ENCODE measurements at places on chromosomes 3 and 15.

- no peak for DNase-seq
These were observed 964 bp downstream of the SLC25A20 start for GRCh38 chr3:48897460-48898376.

- DNase-seq = no peak
These were observed 14.6 kb downstream of the TRAIP start for GRCh38 chr3:49841806-49842205.

DNA sequence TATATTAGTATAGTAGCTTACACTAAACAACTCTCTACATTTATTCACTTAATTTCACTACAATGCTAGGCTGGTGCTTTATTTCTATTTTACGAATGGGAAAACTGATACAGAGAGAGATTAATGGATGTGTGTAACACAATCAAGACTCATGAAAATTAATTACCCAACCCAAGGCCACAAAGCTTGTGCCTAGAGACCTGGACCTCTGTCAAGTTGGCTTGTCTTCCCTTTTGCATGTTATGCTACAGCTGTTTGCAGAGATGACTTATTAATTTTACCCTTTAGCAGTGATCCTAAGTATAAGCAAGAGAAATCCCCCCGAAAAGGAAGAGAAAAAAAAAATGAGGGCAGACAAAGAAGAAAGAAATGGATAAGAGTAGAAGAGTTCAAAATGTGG is 162.5 kb downstream of the C3orf38 start:
- DNase-seq = no peak

DNA sequence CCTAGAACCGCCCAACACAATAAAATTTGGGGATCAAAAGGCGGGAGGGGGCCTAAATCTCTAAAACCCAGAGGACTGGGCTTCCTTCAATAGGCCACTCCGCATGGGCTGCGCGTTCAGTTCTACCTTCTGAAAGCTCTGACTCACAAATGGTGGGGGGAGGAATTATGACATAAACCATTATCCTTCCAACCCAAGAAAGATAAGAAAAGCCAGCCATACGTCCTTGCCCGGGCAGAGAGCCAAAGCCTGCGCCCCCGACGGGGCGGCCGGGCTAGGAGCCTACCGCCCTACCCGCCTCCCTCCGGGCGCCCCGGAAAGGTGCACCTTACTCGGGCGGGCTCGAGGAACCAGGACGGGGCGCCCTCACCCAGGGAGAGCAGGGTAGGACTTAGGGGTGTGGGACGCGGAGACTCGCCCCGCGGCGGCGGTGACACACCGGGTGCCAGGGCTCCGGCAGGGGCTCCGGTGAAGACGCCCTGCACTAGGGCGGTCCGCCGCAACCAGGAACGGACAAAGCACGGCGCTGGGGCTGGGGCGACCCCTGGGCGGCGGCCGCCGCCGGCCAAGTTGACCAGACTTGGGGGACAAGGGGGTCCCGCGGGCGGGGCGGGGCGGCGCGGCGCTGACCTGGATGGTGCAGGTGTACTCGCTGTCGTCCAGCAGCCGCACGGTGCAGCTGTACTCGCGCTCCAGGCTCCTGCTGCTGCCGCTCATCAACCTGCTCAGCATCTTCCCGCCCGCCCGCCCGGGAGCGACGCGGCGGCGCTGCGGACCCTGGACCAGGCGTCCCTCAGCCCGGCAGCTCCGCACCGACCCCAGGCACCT is 534 bp downstream of the FRMD5 start:
- DNase-seq = no peak

DNA sequence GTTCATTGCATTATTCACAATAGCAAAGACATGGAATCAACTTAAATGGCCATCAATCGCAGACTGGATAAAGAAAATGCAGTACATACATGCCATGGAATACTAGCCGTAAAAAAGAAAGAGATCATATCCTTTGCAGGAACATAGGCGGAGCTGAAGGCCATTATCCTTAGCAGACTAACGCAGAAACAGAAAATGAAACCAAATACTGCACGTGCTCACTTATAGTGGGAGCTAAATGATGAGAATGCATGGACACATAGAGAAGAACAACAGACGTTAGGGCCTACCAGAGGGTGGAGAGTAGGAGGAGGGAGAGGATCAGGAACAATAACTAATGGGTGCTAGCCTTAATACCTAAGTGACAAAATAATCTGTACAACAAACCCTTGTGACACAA is 57.9 kb downstream of the RASA2 start:
- DNase-seq = no peak

DNA sequence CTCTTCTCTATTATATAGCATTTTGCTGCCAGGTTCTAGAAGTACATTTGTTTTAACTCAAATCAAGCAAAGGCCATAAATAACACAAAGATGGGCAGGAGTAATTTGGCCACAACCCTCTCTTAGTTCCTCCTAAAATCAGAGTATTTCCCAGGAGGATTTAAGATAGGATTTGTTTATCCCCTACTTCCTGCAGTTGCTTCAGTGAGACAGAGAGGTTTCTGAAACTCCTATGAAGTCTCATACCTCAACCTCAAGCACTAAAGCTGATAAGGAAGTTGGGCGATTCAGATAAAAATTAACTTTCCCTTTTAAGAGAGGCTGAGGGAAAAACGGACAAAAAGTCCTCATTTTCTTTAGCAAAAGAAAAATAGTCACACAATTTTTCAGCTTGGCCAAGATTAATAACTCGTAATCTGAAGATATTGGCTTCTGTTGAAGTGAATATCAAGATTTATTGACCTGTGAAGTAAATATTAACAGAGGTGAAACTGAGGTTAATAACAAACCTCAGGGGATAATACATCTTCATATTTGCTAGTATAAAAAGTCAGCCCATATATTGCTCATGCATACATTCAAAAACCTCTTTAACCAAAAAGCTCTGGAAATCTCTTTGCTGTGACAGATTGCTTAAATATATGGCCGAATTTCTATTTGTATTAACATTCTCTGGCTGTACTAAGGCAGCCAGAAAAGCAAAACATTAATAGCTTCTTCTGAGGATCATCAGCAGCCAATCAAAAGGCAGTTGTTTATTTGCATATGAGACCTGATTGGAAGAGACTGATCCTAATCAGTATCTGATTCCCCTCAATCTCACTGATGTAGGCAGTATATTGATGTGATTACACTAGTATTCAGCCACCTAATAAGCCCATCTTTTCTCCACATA is 90.6 kb upstream of the GADL1 start:
- DNase-seq = no peak

- no peak for DNase-seq
These were observed 287.8 kb downstream of the CHL1 start for GRCh38 chr3:484341-484740.

- DNase-seq = peak; percentile 41
These were observed 14.1 kb downstream of the LYSMD4 start for GRCh38 chr15:99719096-99719541.

GRCh38 chr3:59774634-59775033 is 724.8 kb upstream of the CFAP20DC start:
- DNase-seq = no peak

DNA sequence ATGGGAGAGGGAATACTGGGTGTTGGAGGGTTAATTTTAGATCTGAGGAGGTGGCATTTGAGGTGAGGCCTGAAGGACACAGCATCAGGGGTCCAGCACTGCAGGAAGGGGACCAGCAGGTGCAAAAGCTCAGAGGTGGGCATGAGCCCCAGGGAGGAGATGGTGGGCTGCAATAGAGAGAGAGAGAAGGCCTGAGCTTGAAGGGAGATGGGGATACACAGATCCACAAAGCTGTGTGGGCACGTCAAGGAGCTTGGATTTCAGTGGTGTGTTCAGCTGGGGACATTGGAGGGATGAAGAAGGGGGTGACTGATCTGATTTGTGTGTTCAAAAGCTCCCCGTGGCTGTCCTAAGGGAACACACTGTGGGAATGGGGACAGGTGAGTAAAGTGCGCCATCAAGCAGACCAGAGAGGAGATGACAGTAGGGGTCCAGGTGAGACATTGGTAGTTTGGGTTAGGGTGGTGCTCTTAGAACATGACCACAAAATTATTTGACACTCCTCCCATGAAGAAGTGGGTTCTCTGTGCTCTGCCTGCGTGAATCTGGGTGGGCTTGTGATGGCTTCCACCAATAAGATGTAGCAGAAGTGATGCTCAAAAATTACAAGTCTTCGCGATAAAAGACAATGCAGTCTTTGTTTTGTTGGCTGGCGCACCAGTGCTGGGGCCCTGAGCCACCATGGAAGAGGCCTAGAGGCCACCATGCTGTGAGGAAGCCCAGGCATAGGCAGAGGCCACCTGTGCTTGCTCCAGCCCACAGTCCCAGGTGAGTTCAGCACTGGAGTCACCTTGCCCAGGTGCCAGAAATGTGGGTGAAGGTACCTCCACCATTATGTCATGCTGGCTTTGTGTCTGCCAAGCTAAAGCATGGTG is 1.9 kb upstream of the WNT7A start:
- no peak for DNase-seq

DNA sequence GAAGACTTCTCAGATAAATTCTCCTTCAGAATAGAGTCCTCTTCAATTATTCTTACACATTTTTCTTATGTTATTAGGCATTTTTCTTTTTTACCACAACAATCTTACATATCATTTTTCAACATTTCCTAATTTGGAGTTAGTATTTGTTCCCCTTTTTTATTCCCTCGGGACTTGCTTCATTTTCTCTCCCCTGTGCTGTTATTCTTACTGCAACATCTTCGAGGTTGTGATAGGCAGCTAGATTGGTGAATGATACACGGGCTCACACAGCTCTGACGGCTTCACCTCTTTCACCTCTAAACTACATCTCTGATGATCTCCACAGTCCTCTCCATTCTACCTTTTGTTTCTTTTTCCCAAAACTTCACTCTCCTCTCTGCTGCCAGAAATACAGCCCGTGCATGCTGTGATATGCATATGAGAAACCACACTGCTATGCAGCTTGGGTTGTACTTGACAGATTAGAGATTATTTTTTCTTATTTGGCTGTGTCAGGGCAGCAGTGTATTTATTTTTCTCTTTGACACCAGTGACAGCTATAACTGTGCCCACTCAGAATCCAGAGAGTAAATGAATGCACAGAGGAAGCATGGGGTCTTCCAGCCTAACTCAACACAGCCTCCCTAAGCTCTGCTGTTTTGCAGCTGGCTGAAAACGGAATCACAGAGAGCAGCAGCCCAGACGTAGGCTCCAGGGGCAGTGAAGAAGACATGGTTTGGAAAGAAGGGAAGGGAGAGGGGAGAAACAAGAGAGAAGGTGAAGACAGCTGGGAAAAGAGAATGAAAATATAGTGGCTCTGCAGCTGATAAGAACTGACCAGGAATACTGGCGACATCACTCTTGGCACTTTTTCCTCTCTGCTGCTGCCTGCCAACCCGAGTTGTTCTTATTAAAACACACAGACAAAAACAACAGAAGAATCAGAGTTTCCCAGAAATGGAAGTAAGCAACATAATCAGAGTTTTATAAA is 61.8 kb downstream of the SLC9A9 start:
- no peak for DNase-seq

DNA sequence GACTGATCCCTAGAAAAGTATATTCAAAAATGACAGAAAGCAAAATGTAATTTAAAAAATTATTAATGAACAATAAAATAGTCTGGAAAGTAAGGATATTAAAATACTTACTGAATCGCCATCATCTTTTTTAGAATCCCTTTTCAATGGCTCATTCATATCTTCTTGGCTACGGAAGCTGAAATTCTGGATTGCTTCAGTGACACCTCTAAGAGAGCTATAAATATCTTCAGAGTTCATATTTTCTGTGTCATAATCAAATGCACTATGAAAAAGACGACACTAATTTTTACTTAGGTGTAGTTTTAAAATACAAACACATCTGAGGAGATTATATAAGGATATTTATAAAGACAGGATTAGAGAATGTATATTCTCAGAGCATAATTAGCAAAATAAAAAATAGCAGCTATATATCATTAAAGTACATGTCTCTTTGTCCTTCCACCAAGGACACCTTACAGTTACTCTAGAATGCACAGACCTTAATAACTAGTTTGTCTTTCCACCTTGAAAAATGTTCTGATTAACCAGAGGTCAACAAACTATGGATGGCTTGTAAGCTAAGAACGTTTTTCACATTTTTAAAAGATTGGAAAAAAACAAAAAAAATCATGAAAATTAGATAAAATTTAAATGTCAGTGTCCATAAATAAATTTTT is 98.6 kb upstream of the UBP1 start:
- no peak for DNase-seq

DNA sequence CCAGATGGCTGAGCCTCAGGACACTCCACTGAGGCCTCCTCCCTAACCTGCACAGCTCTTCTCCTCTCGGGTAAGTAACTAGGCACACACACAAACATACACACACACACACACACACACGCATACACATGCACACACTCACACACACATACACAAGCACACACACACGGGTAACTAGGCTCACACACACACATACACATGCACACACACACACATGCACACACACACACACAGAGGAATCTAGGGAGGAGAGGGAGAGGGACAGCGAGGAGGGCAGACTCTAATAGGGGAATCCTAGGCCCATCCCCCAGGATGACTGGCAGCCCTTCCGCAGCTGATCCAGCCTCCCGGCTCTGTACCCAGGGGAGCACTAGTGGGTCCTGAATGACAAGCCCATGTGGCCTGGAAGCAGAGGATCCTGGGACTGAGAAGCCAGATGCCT is 177.4 kb upstream of the LINGO1 start:
- DNase-seq = no peak

- DNase-seq = no peak
These were observed 520.4 kb downstream of the FOXP1 start for GRCh38 chr3:71062952-71063772.

DNA sequence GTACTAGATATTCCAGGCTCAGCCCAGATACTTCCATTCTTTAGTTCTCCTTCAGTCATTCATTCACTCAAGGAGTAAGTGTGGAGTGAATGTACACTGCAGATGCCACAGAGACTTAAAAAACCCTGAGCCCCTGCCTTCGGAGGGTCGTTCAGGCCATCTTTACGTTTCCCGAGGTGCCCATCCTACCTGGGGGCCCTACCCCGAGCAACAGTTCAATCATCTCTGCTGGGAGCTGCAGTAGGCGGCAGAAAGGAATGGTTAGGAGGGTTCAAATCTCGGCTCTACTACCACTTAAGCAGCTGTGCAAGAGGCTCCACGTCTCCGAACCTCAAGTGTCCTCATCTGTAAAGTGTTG is 613 bp downstream of the SEC13 start:
- DNase-seq = no peak

- no peak for DNase-seq
These were observed 17.1 kb upstream of the SNX22 start for GRCh38 chr15:64134345-64134829.

- no peak for DNase-seq
These were observed 37.5 kb downstream of the SNAPC5 start for GRCh38 chr15:66459818-66460615.

DNA sequence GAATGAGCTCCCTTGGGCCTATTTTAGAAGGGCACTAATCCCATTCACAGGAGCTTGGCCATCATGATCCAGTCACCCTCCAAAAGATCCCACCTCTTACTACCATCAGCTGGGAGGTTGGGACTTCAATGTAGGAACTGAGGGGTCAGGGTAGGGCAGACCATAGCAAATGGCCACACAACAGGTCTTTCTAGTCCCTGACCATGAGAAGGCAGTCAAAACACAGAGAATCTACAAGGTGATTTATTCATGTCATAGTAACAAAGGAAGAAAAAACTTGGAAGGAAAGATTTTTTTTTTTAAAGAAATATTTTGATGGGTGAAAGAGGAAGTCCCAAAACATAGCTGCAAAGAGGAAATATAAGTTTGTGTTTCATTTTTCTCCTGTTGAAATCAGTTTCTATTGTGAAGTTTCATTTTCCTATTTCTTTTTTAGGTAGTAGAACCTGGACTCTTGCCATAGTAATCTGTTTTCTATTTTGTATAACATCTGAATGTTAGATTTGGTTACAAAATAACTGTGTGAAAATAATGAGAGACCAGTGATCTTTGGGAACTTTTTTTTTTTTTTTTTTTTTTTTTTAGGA is 23.5 kb upstream of the TNFSF10 start:
- no peak for DNase-seq

GRCh38 chr3:42216302-42216701 is 49.7 kb downstream of the CCK start:
- DNase-seq = no peak
